ENCODE measurements at places on chromosomes 7 and 10.

DNA sequence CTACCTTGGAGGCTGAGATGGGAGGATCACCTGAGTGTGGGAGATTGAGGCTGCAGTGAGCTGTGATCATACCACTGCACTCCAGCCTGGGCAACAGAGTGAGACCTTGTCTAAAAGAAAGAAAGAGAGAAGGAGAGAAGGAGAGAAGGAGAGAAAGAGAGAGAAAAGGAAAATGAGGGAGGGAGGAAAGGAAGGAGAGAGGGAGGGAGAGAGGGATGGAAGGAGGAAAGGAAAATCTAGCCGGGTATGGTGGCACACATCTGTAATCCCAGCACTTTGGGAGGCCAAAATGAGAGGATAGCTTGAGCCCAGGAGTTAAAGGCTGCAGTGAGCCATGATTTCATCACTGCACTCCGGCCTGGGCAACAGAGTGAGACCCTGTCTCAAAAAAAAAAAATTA, 42.9 kb upstream of the GTF2IRD1 start:
- no peak for DNase-seq

- DNase-seq = peak; percentile 71
These were observed 68.5 kb upstream of the EEPD1 start for GRCh38 chr7:36084485-36085091.

DNA sequence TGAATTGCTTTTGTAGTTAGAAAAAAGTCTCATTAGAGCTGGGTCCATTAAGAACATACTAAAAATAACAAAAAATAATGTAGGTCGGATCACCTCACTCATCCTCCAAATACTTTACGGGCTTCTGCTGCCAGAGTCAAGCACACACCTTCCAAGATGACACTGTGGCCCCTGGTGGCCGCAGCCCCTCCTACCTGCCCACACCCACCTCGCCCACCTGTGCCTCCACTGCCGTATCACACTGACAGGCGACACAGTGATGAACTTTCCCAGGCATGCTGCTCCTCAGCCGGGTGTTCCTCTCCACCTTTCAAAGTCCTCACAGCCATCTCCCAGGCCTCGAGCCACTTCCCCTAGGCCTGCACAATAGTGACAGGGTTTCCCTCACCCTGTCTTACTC, 60.9 kb downstream of the STK17A start:
- no peak for DNase-seq

- DNase-seq = no peak
These were observed 203.8 kb upstream of the ZMIZ1 start for GRCh38 chr10:78864761-78865537.

DNA sequence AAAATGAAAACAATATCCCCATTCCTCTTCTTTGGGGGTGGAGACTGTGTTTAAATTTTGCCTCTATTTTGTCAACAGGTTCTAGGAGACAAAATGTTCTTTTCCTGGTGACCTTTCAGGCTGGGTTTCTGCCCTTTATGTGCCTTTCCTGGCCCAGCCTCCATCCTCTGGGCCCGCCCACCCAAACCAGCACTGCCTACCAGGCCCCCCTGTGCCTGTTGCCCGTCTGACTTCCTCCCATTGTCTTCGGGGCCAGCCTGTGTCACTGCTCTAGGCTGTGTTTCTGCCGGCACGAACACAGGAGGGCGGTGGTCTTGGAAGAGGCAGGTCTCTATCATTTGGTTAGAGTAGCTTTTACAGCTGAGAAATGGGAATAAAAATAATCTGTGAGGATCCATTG, 13.9 kb downstream of the TSPAN14 start:
- peak; percentile 45 for DNase-seq
